ENCODE measurements at places on chromosomes 16 and 17.

GRCh38 chr17:64331366-64331765 is 59.3 kb downstream of the PECAM1 start:
- no peak for DNase-seq

DNA sequence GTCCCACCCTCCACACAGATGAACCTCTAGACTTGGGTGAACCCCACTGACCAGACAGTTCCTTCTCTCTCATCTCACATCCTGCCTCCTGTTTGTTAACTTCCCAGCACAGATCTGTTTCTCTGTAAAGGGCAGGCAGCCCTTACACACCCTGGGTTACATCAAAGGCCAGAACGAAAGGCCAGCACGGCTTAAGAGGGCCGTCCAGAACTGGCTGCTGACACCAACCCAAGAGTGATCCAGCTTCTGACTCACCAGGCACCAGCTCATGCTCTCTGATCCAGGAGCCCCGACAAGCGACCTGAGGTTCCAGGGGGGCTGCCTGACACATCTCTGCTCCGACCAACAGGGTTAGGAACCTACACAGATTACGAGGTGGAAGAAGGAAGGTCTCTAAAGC is 86.9 kb downstream of the MRM3 start:
- DNase-seq: no peak

DNA sequence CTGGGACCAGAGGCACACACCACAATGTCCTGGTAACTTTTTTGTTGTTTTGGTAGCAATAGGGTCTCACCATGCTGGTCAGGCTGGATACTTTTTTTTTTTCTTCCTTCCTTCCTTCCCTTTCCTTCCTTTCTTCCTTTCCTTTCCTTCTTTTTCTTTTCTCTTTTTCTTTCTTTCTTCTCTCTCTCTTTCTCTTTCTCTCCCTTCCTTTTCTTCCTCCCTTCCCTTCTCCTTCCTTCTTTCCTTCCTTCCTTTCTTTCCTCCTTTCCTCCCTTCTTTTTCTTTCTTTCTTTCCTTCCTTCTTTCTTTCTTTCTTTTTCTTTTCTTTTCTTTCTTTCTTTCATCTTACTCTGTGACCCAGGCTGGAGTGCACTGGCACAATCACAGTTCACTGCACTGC is 18.4 kb upstream of the ULK2 start:
- DNase-seq: no peak

- no peak for DNase-seq
These were observed 148.0 kb downstream of the CCDC182 start for GRCh38 chr17:57597101-57597500.

GRCh38 chr17:65417406-65418221 is 143.8 kb downstream of the AXIN2 start:
- no peak for DNase-seq

DNA sequence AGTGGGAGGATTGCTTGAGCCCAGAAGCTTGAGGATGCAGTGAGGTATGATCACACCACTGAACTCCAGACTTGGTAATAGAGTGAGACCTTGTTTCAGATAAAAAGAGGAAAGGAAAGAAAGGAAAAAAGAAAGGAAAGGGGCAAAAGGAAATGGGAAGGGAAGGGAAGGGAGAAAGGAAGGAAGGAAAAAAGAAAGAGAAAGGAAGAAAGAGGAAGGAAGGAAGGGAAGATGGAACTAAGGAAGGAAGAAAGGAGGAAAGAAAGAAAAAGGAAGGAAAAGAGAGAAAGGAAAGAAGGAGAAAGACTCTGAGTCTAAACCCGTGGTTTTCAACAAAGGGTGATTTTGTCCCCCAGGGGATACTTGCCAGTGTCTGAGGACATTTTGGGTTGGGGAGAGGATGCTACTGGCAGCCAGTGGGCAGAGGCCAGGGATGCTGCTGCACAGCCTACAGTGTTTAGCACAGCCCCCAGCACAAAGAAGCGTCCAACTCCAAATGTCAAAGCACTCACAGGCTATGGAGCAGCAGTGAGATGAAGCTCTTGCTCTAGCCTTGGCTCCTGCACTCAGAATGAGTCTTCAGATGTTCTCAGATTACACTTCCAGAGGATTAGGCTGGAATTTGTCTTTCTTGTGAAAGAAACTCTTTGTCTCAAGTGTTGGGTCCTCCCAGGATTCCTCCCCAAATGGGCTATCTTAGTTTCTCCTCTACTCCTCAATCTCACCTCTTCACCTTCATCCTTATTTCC is 64.2 kb downstream of the BMERB1 start:
- no peak for DNase-seq

- DNase-seq: no peak
These were observed 22.1 kb downstream of the MAP1LC3B start for GRCh38 chr16:87414251-87414680.

GRCh38 chr17:70493277-70493874 is 324.0 kb downstream of the KCNJ2 start:
- DNase-seq: no peak

GRCh38 chr17:77286641-77287431 is 146.1 kb downstream of the SEC14L1 start:
- no peak for DNase-seq

DNA sequence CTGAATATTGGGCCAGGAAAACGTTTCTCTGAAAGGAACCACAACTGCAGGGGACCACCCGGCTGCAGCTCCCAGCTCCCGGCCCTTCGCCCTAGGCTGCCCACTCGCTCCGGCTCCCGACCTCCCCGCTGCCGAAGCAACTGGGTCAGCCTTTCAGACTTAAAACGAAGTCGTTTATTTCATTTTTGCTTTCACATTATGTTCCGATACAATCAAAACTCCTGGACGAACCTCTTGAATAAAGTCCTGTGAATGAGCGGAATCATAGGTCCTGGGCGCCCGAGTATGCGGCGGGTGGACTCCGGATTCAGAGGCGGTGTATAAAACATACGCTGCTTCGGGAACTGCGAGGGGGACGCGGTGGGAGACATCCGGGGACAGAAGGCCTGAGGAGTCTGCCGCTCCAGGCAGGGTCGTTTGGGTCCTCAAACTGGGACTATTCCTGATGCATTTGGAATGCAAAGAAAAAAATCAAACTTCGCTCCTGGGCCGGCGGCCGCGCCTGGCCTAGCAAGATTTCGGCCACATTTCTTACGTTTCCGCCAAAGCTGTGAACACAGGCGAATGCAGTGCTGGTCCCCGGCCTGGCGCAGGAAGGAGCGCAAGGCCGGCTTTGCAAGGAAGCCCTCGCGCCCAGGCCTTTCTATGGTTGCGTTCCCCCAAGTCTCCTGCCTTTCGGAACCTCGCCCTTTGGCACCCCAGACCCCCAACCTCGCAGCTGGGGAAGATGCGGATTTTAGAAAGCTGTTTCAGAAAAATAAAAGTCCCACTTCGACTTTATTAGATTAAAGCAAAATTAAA is 3.7 kb downstream of the CBLN1 start:
- DNase-seq: no peak

GRCh38 chr17:8818654-8819330 is 19.6 kb upstream of the MFSD6L start:
- no peak for DNase-seq

DNA sequence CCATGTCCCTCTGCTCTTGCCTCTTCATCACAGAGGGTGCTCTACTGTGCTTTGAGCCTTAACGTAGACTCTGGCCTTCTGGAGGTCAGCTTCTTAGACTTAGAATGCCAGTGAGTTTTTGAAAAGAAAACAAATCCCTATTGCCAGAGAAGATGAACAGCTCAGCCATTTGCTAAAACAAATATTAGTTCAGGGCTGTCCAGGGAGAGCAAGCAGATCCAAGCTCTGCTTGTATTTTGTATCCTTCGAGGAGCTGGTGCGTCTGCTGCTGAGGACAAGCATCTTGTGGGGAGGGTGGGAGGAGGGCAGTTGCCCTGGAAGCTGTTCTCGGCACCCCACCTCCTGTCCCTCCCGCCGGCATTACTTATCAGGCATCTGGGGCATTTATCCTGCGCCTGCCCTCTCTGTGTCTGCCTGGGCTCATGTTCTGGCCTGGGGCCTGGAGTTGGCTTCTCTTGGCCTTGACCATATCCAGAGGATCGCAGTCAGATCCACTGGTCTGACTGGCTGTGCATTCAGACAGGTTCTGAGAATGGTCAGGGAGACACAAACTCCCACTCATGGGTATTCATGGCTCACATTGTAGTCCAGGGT is 173.1 kb upstream of the NLRP1 start:
- no peak for DNase-seq

DNA sequence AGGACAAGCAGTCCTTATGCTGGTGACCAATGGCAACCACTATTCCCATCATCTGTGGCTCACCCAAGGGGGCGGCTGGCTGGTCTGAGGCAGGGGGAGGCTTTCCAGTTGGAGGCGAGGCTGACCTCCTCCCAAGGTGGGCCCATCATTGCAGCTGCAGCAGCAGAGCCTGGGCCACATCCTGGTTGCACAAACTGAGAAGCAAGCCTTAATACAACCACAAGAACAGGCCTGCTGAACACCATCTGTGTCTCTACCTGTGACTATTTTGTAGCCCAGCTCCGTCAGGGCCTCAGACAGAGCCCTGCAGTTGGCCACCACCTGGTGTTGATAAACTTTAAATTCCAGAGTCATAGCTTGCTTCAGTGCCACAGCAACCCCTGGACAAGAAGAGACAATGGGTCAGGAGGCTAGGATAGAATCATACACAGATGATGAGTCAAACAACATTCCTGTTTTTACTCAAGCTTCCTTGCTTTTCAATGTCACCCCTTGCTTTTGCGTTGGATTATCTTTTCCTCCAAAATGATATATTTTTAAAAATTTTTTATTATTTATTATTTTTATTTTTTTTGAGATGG is 17.9 kb downstream of the SMCR8 start:
- DNase-seq: no peak

GRCh38 chr16:28257256-28257655 is 35.1 kb upstream of the SBK1 start:
- no peak for DNase-seq

DNA sequence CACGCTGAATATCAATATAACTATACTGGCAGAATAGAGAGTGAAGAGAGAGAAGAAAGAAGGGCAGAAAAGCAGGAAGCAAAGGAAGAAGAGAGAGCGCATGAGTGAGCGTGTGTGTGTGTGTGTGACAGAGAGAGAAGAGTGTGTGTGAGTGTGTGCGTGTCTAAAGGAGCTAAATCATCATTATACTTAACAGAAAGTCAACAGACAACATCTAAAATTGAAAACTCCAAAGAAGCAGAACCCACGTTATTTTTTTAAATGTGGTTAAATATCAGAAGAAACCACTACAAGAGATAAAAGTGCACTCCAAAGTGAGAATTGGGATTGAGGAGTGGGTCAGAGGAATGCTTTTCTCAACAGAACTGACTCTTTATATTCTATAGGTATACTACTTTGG is 77.2 kb downstream of the BRIP1 start:
- DNase-seq: no peak

- no peak for DNase-seq
These were observed 12.4 kb upstream of the TRIM25 start for GRCh38 chr17:56926270-56926669.

DNA sequence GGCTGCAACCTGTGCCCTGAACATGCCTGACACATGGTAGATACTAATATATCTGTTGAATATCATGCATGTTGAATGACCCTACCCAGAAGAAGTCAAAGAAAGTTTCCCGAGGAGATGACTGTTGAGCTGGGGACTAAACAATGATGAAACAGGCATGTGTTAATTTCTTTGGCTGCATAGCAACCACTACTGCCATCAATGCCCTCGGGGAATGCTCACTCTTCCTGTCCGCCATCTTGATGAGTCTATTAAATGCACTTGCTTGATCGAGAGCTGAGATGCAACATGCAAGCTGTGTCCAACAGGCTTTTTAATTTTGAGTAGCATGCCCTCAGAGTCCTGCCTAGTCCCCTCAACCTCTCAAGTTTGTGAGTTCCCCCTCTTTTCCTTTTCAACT is 31.3 kb downstream of the GRIN2A start:
- DNase-seq: no peak

DNA sequence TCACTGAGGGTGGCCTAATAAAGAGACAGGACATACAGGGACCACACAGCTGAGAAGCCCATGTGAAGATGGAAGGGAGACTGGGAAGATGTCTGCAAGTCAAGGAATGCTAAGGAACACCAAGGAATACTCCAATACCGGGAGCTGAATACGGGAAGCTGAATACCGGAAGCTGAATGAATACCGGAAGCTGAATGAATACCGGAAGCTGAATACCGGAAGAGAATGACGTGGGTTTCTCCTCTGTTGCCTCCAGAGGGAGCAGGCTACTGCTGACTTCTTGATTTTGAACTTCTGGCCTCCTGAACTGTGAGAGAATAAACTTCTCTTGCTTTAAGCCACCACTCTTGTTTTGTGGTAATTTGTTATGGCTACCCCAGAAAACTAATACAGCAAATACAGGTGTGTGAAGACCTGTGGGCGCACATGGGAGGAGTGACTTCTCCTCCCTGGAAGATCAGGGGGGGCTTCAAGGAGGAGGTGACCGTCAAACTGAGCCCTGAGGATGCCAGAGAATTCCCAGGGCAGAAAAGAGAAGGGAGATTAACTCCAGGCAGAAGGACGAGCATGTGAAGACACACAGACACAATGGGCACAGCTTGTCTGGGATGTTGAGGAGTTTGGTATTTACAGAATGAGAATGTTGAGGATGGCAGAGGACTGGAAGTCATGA is 259.9 kb downstream of the IRF8 start:
- no peak for DNase-seq

DNA sequence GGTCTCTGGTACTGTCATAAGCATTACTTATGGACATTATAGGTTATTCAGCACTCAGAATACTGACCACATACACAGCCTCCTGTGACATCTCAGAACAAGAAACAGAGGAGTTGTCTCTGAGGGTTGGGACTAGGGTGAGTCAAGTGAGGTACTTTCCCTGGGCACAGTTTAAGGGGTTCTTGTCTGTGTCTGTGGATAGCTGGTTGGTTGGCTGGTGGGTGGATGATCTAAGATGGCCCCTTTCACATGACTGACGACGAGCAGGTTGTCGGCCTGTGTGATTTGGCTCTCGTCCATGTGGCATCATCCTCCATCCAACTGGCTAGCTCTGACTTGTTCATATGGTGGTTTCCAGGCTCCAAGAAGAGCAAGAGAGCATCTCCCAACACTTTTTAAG is 163.9 kb downstream of the PRKCB start:
- no peak for DNase-seq

- no peak for DNase-seq
These were observed 14.3 kb downstream of the SGCA start for GRCh38 chr17:50180111-50180510.

DNA sequence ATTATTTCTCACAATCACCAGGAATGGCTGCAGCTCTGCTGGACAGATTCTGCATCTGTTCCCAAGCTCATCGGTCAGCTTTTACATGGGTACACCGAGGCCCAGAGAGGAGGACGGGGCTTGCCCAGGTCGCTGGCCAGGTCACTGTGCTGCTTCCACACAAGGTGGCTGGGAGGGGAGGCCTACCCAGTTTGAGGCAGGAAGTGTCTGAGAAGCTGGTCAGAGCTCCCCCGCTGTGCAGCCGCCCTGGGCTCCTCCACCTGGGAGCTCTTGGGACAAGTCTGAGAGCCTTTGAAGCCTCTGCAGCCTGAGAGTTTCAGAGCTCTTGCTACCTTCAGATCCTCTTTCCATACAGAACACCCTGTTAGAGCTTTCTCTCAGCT is 143.3 kb downstream of the CLEC16A start:
- no peak for DNase-seq

DNA sequence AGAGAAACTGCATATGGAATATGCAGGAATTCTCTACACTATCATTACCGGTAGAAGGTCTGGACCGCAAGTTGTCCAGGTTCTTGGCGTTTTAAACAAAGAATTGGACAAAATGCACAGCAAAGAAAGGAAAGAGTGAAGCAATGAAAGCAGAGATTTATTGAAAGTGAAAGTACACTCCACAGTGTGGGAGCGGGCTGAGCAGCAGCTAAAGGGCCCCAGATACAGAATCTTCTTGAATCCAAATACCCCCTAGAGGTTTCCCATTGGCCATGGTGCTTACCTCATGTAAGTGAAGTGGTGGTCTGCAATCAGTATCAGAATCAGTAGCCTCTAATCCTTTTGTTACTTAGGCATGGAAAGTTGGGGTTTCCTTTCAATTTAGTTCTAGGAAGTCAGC is 178.5 kb upstream of the IRX3 start:
- DNase-seq: no peak

Measured in erythroblast (primary cell).